ENCODE measurements at places on chromosomes 12 and 14.

DNA sequence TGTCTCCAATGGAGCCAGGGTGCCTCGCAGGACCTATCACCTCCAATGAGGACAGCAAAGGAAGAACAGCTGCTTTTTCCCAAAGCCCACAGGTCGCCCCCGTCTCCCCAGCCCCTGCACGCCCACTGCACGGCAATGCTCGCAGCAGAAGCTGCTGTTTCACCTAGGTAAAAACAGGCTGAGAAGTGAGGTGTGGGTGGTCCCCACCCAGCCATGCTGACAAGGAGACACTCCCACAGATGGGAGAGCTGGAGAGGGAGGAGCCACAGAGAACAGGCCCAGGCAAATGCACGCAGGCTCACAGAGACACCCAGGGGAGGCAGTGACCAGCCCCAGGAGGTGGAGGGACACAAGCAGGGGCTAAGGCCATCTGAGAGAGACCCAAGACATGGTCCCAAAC lies 10.4 kb downstream of the CFAP73 start:
- no peak for DNase-seq

- DNase-seq: no peak
These were observed 9.7 kb upstream of the ZDHHC22 start for GRCh38 chr14:77151245-77151644.

- DNase-seq: no peak
These were observed 157.1 kb upstream of the GRIN2B start for GRCh38 chr12:14138495-14138894.

DNA sequence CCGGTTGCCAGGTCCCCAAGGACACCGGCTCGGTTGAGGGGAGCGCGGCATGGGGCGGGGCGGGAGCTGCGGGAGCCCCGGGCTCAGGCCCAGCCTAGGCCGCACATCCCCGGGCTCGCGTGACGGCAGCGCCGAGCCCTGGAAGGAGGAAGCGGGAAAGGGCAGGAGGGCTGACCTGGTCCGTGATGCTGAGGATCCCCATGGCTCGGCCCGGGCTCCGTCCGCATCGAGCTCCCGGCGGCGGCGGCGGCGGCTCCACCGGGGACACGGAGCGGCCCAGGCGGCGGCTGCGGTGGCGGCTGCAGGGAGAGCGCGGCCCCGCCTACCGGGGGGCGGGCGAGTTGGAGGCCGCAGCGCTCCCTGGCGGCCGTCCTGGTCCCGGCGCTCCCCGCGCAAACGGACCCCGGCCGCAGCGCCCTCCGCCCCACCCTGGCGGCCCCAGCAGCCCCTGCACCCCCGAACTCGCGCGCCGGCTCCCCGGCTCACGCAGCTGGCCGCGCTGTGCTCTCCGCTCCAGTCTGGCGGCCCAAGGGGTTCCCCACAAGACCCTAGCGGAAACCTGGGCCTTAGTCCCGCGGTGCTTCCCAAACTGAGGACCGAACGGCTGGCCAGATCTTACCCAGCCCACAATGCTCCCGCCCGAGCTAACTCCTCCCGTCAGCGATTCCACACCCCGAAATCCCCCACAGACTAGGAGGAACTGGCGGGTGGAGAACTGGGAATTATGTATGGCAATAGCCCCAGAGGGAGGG lies at the start of gene ANKRD52:
ANKRD52 (minus strand) TSS at position 317 of the 752 bp plus-strand sequence; CDS start at position 202, 115 bp downstream.
- peak; percentile 89 for DNase-seq

DNA sequence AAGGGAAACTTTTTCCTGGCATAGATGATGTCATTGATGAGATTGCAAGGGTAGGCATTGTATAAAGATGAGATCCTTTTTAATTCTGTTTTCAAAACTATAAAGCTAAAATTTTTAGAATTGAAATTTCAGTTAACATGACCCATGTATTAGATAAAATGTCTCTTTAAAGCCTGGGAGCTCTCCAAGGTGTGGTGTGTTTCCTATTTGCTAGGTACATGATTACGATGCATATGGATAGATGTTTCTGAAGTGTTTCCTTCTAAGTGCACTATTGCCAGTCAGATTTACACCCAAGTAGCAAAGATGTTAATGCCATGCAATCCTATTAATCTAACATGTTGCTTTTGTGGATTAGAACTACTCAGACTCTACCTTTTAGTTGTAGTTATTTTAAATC lies 834.7 kb downstream of the DIO2 start:
- DNase-seq: no peak

- no peak for DNase-seq
These were observed 48.2 kb upstream of the PNMA1 start for GRCh38 chr14:73762375-73762822.

DNA sequence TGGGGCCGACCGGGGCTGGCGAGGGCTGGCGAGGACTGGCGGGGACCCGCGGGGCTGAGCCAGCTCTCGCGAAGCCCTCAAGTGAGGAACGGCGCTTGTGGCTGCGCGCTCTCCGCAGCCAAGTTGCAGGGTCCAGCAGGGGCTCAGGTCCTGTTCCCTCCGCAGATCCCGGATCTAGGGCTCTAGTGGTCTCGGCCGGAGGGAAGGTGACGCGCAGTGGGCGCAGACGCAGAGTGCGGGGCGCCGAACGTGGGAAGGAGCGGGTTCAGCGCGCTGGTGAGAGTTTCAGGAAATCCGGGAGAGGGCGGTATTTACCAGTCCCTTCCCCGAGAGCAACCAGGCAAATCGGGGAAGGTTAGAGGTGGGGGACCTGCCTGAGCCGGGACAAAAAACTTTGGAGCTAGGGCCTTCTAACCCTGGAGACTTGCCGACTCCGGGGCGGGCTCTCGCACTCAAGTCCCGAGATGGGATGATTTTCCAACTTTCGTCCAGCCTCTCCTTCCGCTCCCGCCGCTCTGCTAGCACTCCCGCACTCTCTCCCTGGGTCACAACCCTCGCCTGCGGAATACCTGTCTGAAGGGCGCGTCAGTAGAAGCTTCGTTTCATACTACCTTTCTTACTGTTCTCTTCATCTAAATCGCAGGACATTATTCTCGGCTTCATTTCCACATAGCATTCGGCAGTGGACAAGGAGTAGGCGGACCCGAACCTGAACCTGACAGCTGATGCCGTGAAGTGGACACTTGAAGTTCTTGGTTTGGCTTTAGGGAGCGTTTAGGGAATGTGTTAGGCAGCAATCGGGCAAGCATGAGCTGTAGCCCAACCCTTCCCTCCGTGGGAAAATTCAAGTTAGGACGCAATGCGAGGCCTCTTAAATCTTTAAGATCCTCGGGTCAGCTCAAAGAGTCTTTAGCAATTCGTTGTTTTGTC lies 13.6 kb upstream of the PAX9 start:
- no peak for DNase-seq

GRCh38 chr12:7711133-7711532 lies at the start of gene DPPA3:
DPPA3 (plus strand) TSS chr12:7711433; CDS start chr12:7711571, 138 bp downstream.
- DNase-seq: no peak

DNA sequence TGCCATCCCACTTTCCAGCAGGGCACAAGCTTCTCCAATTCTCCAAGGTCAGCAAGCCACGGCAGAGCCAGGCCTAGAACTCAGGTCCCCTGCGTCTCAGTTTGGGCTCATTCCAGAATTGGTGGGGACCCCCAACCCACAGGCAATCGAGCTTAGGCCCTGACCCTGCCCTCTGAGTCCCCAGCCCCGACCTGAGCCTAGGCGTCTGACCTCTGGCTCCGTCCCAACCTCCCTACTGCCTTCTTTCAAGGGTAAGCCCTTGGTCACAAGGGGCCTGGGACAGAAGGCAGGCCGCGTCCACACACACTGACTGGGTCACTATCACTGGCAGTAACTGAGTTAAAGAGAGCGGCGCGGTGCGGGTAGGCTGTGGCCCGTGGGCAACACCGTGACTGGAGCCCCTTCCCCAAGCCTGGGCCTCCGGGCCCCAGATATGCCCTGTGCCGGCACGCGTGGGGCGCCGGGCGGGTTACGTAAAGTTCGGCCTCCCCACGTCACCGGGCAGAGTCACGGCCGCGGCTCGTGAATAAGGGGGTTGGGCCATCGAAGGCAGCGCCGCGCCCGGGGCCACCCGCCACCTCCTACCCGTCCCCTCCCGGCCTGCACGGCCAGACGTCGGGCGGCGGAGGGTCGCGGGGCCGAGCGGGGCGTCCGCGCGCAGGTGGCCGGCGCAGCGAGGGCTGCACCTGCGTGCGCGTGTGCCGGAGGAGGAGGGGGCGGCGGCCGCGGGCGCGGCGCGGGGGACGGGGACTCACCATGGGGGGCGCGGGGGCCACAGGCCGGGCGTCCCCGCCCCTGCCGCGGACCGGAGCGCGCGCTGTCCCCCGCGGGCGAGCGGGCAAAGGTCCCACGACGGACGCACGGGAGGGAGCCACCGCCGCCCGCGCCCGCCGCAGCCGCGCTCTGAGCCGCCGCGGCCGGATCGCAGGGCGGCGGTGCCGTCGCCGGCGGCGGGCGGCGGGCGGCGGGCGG lies 516 bp downstream of the ANKRD9 start:
- DNase-seq: peak; percentile 43

DNA sequence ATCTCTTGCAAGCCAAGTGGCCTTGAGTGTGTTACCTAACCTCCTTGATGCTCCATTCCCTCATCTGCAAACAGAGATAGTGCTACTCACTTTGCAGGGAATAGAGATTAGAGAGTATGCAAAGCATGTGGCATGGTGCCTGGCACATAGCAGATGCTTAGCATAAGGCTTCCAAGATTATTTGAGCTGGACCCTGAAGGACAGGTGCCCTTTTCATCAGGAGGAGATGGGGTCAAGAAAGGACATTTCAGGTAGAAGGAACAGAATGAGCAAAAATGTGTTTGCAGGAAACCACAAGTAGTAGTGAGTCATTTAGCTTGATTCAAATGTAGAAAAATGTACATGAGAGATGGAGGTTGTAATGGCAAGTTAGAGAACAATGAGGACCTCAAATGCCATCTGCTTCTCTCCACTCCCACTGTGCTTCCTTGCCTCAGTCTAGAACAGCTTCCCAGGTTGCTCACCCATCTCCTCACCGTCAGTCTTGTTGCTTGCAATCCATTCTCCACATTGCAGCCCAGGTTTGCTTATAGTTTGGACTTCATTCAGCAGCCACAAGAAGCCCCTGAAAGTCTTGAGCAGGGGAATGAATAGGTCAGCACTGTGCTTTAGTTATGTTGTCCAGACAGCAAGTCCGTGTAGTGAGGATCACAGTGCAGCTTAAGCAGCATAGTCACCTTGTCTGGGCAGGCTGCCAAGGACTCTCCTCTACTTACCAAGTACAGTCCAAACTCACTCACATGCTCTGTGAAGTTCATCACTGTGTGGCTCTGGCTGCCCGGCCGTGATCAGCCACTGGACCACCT lies 536.3 kb upstream of the CCDC196 start:
- no peak for DNase-seq

- peak; percentile 51 for DNase-seq
These were observed 25.1 kb downstream of the MEG3 start for GRCh38 chr14:100850841-100851585.

DNA sequence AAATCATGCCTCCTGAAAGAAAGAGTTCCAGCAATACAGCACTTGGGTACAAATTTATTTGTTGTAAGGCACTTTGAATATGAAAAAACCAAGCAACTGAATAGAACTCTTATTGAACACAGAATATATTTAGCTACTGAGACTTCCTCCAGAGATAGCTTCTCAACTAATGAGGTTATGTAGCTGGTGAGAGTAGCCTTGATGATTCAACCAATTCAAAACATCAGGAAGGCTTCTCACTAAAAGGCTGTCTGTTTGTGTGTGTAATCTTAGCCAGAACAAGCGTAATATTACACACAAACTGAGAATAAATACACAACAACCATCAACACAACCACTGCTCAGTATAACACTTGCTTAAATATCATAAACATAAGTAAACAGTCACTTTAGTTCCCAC lies 20.4 kb downstream of the EIF2B2 start:
- no peak for DNase-seq

GRCh38 chr12:59657266-59657665 lies 61.4 kb downstream of the SLC16A7 start:
- no peak for DNase-seq

DNA sequence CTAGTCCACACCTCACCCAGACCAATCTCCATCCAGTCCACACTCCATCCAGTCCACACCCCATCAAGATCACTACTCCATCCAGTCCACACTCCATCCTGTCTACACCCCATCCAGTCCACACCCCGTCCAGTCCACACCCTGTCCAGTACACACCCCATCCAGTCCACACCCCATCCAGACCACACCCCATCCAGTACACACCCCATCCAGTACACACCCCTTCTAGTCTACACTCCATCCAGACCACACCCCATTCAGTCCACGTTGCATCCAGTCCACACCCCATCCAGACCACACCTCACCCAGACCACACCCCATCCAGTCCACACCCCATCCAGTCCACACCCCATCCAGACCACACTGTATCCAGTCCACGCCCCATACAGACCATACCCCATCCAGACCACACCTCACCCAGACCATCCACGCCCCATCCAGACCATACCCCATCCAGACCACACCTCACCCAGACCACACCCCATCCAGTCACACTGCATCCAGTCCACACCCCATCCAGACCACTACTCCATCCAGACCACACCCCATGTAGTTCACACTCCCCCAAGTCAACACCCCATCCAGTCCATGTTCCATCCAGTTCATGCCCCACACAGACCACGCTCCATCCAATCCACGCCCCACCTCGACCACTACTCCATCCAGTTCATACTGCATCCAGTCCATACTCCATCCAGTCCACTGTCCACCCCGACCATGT lies 116.6 kb upstream of the RTL1 start:
- peak; percentile 4 for DNase-seq

GRCh38 chr12:10395390-10395998 lies 5.7 kb upstream of the KLRK1 start:
- DNase-seq: peak; percentile 41

DNA sequence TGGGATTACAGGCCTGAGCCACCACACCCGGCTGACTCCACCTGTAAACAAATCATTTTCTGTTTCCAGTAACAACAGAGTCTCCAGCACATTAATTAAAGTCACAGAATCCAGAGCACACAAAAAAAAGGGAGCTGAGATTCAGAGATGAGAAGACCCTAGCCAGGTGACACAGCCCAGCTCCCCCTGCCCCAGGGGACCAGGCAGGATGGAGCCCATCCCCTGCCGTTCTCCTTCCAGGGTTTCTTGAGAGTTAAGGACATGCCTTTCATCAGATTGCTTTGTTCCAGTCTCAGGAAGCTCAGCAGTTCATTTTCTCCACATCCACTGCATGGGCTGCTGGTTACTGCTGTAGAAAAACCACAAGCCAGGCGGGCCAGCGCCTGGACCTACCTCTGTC lies 81.2 kb downstream of the RIMBP2 start:
- no peak for DNase-seq

GRCh38 chr14:21719841-21720240 lies 46.2 kb upstream of the OR4E1 start:
- DNase-seq: no peak

DNA sequence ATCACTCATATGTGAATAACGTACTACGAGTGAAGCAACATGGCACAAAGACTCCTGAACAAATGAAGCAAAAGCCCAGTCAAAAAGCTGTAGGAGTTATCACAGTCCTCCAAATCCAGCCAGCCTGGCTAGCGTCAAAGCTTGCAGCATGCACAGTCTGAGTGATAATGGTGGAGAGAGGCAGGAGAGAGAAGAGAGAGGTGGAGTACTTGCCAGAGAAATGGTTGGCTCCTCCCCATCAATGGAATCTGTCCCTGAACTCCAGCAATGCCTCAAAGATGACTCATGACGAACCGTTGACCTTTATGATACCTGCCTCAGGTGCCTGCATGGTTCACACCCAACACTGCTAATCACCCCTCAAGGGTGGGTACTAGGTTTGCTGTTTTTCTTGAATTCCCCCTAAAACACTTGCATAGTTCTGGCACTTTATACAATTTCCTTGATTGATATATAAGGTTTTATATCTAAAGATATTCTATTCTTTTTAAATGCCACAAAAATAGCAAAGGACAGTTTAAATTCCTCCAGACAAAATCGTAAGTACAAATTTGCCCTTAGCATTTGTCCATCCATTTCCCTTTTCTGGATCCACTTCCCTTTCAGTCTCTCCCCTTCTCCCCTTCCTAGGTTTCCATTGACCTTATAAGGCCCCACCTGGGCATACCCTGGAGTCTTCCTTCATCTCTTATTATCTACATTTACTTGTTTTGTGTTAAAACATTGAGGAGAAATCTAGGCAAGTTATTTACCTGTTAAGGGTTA lies 10.2 kb downstream of the ARHGDIB start:
- DNase-seq: no peak

All from memory B cell (primary cell).